ENCODE measurements at places on chromosomes 11 and 22. TPM values are rescaled to one million over a fixed set of nuclear protein-coding genes. Genes with fewer than 3 reads are reported as not detected.

C11orf91 gene
- not detected for total RNA-seq

- DNase-seq: peak; percentile 70
- H3K27me3 ChIP-seq: no peaks in the 10 kb centered on the region
- H3K36me3 ChIP-seq: no peaks in the 10 kb centered on the region
Observed at GRCh38 chr11:17865765-17866428, 131.3 kb downstream of the KCNC1 start.

SPTBN2 gene
- total RNA-seq: 0.18 TPM

DNA sequence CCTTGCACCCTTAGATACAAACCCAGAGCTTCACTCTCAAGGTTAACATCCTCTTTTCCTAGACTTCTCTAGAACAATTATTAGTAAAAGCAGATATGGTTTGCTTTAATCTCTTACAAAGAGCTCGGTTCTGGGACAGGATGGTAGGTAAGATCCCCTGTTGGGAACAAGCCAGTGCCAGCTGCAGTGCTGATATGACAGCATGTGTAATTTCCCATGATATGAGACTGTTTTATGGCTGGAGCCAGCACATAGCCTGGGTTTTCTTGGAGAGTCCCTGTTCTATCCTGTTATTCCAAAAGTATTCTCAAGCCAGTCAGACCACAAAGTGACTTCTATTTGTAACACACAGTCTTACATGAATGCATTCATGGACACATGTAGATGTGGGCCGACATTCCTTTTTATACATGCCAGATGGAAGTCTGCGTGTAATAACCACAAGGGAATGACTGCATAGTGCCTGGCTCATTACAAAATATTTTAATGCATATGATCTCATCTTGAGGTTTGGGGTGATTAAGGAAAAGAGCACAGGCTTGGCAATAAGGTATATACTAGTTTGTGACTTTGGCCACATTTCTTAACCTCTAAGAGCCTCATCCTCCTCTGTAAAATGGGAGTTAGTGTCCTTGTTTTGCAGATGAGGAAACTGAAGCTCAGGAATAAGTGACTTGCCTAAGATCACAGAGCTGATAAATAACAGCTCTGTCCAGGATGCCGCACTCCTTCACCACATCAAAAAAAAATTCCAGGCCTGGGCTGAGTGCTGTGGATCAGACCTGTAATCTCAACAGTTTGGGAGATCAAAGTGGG lies 21.8 kb downstream of the CLMP start:
- peaks cover 36% of the 10 kb centered on the region for H3K36me3 ChIP-seq
- peak; percentile 100 for DNase-seq
- H3K4me1 ChIP-seq: peaks cover 34% of the 10 kb centered on the region
- H3K27me3 ChIP-seq: no peaks in the 10 kb centered on the region
- no peak overlapping the region for H3K4me3 ChIP-seq
- H3K27ac ChIP-seq: peak overlapping the region; percentile 95

- H3K27me3 ChIP-seq: no peaks in the 10 kb centered on the region
- H3K4me1 ChIP-seq: no peaks in the 10 kb centered on the region
- no peak overlapping the region for H3K27ac ChIP-seq
Observed at GRCh38 chr11:127609025-127609773, 608.6 kb upstream of the KIRREL3 start.

TMEM191B gene
- 0.28 TPM for total RNA-seq

BLID gene
- total RNA-seq: 25.8 TPM

Data from IMR-90 (cell line).